ENCODE measurements at places on chromosomes 16 and 17.

- DNase-seq: no peak
Measured at GRCh38 chr17:45696442-45696841, 87.7 kb upstream of the CRHR1 start.

- no peak for DNase-seq
Measured at GRCh38 chr16:51426276-51426675, 275.2 kb upstream of the SALL1 start.

DNA sequence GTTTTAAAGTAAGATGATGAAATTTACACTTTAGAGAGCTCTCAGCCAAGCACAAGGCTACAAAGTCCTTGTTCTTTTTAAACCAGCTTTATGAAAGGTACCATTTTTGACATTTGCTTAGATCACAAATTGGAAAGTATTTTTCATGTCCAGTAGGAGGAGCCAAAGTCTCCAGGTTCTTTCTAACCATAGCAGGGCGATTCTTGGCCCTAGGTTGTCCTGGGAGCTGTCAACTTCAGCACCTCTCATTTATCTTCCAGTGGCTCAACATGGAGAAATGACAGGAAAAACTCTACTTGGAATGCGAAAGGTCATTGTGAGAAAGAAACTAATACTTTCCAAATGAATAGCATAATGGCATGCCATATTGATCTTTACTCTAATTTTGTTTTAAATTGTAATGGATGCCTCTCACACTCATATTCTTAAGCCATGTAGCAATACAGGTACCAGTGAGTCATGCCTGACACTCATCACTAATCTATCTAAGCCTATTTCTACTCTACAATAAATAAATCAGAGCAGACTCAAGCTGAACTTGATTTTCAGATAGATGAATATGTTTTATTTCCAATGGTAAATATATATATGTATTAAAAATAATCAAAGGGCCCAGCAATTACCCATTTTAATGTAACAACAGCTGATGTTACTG, 919.1 kb upstream of the EEF2KMT start:
- DNase-seq: no peak

DNA sequence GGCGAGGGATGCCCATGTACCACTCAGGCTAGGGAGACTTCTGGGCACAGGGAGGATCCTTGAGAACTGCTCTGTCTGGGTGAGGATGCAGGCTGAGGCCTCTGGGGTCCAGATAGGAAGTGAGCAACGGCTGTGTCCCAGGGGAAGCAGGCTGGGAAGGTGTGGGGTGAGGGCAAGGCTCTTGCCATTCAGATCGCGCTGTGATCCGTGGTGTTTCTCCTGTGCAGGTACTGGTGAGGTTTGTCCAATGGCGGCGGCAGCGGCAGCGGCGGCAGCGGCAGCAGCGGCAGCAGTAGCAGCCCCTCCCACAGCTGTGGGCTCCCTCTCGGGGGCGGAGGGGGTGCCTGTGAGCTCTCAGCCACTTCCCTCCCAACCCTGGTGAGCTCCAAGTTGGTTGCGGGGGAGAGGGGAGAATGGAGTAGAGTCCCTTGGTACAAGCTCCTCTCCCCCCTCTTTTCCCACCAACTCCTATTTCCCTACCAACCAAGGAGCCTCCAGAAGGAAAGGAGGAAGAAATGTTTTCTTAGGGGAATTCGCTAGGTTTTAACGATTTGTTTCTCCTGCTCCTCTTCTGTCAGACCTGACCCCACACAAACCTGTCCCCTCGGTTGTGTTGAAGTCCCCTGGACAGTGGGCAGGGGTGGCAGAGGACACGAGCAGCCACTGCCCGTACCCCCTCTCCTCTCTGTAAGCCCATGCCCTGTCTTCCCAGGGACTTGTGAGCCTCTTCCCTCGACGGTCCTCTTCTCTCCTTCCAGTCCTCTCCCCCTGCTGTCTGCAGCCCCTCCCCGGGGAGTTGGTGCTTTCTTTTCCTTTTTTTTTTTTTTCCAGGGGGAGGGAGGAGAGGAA, 1.9 kb upstream of the PRRT2 start:
- DNase-seq: no peak

Measured in gastrocnemius medialis (tissue), 4 donors.